ENCODE measurements at places on chromosomes 5 and 9. TPM values are rescaled to one million over a fixed set of nuclear protein-coding genes. Genes with fewer than 3 reads are reported as not detected.

DNA sequence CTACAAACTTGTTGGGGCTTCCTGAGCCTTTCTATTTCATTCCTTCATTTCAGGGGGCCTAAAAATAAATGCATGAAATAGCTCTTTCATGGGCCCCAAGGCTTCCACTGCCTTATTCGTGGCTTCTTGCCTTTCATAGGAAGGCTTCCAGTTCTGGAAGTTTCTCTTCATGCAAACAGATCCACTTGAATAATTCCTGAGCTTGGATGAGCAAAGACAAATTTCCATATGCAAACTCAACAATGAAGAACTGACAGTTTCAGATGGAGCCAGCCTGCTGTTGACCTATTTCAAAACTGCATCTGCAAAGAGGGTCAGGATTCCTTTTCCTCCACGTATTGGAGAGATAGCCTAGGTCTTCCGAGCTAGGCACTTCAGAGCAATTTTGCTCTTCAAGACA, 142.1 kb downstream of the MLLT3 start:
- no peak for DNase-seq

DNA sequence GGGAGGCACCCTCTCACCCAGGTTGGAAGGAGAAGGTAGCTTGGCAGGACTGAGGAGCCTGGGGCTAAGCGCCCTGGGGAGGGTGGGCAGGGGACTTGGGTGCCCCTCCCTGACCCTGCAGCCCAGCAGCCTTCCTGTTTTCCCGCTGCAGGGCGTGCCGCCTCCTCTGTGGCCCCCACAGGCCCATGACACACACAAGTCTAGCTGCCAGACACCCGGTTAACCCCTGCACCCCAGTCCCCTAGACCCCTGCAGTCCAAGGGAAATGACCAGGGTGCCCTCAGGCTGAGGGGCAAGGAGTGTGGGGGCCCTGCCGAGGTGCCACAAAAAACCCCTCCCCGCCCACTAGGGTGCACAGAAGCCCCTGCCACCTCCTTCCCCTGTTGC, 33.0 kb downstream of the GOLGA2 start:
- DNase-seq: no peak

GRCh38 chr5:22938362-22938761, 85.2 kb upstream of the CDH12 start:
- DNase-seq: no peak

DNA sequence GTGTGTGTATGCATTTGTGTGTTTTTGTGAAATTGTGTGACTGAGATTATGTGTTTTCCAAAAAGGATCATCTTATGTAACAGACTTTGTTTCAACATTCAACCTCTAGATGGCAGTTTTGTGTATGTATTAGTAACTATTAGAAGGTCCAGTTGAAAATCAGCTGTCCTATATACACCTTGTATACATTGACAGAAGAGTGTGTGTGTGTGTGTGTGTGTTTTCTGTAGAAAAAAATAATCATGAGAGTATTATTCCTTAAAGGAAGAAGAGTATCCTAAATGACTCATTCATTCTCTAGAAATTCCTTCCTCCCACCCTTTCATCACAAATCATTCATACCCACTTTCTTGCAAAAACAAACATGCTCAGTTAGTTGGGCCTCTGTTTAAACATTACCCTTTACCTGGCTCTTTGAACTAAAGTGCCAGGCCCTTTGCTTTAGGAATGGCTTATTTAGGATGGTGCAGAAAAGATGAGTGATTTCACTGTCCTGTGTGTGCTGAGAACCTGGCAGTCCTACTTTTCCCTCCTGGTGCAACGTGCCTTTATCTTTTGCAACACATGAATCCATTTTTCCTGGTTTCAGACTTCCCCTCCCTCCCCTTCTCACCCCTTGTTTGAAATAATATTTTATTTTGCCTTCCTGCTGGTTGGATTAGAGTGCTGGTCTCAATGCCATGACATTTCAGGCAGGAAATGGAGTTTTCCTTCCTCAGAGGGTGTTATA, 152.2 kb downstream of the ARHGAP26 start:
- DNase-seq: peak; percentile 77

GRCh38 chr5:78983601-78984438, 1.3 kb downstream of the ARSB start:
- peak; percentile 52 for DNase-seq

SUSD3 gene
- not detected for total RNA-seq

GPR150 gene
- 0.22 TPM for total RNA-seq

DNA sequence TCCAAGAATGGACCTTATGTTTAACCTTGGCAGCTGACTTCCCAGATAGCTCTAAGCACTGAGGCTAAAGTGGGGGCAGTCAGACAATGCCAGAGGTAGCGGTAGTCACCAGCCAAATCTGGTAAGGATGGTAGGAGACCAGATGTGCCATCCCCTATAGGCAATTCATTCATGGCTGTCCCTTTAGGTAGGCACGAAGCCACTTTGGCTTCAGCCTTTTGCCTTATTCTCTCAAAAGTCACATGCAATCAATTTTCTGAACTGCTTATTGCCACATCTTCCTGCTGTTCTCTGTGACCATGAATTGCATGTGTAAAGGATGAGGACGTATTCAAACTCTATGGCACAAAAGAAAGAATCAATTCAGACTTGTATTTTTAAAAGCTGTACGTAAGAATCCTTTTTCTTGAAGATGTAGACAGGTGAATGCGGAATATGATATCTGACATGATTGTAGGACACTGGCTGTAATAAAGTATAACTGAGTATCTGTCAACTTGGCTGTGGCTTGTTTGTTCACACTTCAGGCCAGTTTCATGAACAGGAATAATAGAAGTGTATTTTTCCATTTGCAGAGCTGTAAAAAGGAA, 611.7 kb downstream of the NR2F1-AS1 start:
- DNase-seq: no peak

DNA sequence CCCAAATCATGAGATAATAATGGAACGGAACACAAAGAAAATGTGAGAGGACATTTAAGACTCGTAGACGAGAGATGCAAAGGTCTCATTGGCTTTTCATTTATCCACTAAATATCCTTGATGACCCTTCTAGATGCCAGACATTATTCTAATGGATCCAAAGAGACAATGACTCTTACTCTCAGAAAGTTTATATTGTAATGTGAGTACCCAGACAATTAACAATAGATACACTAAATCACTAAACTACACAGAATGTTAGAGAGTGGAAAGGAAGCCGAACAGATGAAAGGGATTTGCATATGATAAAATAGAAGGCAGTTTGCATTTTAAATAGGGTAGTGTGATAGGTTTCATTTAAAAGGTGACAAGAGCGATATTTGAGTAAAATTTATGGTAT, 973.3 kb downstream of the TAF11L14 start:
- DNase-seq: no peak

MIER3 gene
- total RNA-seq: 9.4 TPM

- no peak for DNase-seq
Observed at GRCh38 chr9:34378376-34379060, 1.8 kb upstream of the MYORG start.

ATP10B gene
- total RNA-seq: under 0.01 TPM

DNA sequence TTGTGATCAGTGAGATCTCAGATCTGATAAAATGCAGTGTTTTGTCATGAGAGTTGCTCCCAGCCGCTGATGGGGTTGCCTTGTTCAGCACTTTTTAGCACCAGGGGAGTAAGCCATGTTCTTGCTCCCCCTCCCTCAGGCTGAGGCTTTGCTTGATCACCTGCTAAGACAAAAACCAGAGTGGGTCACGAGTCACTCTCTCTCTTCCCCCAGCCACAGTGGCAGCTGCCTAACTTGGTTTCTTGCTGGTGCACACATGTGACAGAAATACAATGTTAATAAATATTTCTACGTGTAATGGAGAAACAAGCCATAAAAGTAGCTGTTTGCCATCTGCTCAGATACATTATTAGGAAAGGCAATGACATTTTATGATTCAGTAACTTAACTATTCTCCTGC, 212.4 kb upstream of the DMRT1 start:
- no peak for DNase-seq

DNA sequence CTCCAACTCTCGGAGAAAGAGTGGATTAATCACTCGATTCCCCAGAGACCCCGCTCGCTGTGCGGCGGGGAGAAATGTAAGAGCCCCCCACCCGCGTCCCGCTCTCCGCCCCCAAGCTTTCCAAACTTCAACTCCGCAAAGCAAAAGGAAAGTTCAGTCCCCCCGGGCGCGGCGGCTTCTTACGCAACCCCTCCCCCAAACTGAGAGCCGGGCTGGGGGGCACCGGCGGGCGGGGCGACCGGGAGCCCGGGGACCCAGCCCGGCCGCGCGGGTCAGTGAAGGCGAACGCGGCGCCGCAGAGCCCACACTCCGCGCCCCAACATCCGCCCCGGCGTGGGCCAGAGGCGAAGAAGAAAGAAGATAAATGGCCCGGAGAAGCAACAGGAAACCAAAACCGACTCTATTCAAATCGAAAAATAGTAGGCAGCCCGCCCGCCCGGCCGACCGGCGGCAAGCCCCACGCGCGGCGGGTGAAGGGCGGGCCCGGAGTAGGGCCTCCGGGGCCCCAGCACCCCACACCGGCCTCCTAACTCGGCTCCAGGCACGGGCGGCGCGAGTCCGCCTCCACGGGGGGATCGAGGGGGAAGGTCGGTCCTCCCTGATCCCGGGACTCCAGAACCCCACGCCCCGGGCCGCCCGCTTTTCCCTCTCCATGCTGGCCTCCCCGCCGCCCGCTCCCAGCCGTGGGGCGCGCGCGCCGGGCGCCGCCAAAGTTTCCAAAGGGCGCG, 720 bp downstream of the NOTCH1 start:
- DNase-seq: no peak

DNA sequence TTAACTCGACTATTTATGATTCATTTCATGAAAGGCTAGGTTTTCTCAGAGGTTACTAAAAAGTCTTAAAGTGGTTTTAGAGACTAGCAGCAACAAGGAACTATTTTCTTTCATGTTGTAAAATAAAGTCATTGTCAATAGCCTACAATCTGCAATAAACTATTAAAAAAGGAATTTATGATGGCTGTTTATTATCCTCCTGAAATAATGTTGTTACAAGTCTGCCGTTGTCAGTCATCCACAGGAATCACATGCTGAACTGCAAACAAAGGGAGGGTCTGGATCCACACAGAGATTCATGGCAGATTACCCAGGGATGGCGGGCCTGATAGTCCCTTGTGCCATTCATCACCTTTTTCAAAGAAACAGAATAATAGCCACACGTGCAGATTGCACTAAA, 49.2 kb downstream of the TMEM174 start:
- DNase-seq: no peak

DNA sequence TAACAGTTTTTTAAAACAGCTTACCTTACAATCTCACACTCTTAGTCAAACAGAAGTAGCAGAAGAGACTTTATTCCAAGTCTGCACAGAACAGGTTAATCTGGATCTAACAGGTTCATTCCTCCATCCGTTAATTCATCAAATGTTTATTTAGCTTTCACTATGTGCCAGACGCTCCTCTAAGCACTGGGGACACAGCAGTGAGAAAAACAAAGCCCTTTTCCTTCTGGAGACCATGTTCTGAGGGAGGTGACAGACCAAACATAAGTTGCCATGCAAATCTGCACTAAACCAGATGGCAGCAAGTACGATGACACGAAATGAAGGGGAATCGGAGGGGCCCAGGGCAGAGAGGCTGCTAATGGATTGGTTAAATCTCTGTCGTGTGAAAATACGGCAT, 17.1 kb upstream of the GLIPR2 start:
- DNase-seq: peak; percentile 36

LHX2 gene
- not detected for total RNA-seq

- no peak for DNase-seq
Observed at GRCh38 chr5:6725421-6725820, 12.2 kb downstream of the TENT4A start.

GRM6 gene
- total RNA-seq: not detected

- no peak for DNase-seq
Observed at GRCh38 chr9:121262953-121263352, 5.0 kb upstream of the GSN start.

DNA sequence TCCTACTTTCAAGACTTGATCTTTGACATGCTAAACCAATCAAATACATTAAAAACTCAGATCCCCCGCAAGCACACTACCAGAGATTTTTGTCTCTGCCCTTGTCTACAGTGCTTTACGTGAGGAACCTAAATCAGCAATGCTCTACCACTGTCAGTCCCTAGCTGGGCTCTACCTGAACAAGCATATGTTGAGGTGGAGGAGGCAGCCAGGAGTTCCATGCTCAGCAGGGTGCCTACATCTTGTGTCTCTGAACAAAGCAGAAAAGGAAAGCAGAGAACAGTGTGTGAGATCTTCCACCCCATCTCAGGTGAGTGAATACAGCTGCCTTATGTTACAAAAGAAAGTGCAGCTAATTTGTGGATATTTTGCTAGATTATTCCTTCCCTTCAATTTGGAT, 255.0 kb downstream of the NDUFS4 start:
- no peak for DNase-seq

- DNase-seq: no peak
Observed at GRCh38 chr5:97364731-97365130, 181.7 kb upstream of the RIOK2 start.

GRCh38 chr9:132005899-132006298, 73.8 kb downstream of the MED27 start:
- DNase-seq: no peak

DNA sequence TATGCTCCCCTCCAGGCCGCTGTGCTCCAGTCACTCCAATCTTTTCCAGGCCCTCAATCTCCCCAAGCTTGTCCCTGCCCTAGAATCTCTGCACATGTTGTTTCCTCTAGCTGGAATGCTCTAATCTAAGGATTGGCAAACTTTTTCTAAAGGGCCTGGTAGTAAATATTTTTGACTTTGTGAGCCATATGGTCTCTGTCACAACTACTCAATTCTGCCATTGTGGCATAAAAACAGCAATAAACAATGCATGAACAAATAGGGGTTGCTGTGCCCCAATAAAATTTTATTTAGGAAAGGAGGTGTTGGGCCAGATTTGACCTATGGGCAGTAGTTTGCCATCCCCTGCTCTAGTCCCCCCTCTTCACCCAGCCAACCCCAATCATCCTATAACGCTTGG, 150.5 kb upstream of the LRRTM2 start:
- DNase-seq: no peak

DNA sequence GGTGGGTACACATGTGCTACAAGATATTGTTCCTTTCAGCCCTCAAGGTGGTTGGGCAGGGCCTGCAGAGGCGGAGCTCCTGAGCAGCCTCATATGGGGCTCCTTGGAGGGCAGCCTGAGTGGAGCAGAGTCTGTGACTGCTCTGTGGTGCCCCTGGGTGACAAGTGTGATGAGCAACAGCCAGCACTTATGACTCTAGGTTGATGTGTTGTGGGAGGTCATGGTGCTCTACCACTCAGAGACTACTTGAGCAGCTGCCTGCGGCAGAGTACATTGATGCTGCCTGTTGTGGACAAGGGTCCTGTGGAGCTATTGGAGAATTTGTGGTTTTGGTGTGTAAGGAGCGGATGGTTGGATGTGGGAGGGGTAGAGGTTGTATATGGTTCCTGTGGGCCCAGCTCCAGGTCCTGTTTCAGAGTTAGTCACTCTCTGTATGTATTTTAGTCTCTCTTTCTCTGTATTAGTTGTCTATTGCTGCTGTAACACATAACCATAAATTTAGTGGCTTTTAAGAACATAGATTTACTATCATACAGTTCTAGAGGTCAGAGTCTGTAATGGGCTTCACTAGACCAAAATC, 141.3 kb downstream of the SREK1 start:
- DNase-seq: no peak

GRCh38 chr9:89955144-89955543, 350.3 kb downstream of the GADD45G start:
- no peak for DNase-seq

LHX6 gene
- 0.40 TPM for total RNA-seq

- no peak for DNase-seq
Observed at GRCh38 chr9:79817438-79818004, 245.8 kb downstream of the TLE4 start.
